ENCODE measurements at places on chromosomes 5 and 9.

DNA sequence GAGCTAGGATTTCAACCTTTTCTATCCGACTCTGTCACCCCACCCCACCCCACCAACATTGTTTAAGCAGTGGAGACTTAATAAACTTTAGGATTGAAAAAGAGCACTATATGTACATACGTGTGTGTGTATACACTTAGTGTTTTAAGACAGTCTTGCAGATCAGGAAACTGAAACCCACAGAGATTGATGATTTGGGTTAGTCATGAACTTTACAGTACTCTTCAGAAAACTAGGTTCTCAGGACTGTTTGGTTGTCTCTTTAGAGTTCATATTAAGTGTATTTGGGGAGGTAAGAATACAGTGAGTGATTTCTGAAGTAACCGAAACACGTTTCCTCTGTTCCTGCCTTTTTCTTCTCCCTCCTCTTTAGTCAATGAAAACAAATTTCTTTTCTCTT lies 1043.1 kb downstream of the TLE1 start:
- no peak for DNase-seq

- no peak for DNase-seq
Measured at GRCh38 chr5:106796081-106796480, 874.7 kb downstream of the EFNA5 start.

DNA sequence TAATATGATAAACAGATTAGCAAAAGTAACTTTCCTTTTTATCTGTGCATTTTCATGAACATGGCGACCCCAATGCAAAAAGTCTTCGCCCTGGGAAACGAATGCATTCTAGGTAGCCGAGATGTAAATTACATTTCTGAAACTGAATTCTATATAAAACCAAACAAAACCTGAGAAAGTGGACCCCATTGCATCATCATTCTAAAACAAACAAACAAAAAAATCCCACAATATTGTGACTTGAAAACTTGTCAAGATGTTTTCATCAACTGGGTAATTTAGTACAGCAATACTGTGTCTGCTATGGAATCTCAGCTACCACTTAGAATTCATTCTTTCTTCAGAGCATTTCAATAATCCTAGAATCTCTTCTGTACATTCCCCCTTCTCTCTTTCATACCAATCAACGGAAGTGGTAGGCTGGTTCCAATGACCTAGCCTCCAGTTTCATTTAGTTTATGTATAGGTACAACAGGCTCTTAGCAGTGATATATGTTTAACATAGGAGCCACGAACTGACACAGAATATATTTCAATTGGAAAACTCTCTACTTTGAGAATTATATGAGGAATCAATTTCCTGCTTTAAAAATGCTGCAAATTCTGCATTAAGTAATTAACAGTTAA lies 85.6 kb downstream of the FBXW11 start:
- no peak for DNase-seq

DNA sequence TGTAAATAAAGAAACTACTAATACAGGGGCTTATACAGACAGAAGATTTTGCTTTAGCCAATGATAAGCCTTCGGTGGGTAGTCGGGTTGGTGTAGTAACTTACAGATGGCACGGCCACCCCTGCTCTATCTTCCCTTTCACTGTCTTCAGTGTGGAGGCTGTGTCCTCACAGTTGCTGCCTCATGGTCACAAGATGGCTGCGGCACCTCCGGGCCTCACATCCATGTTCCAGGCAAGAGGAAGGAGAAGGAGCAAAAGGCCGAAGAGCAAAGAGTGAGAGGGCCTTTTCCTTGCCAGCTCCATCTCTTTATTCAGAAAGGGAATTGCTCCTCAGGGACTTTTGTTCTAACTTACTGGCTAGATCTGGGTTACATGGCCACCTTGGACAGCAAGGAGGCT lies 22.2 kb upstream of the IER5L start:
- DNase-seq = no peak

- DNase-seq = no peak
Measured at GRCh38 chr9:128877852-128878251, 3.9 kb downstream of the KYAT1 start.

DNA sequence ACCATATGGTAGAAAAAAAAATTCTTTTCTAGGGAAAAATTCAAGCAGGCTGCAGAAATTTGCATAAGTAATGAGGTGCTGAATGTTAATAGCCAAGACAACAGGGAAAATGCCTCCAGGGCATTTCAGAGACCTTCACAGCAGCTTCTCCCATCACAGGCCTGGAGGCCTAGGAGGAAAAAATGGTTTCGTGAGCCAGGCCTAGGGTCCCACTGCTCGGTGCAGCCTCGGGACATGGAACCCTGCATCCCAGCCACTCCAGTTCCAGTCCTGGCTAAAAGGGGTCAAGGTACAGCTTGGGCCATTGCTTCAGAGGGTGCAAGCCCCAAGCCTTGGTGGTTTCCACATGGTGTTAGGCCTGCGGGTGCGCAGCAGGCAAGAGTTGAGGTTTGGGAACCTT lies 436.0 kb upstream of the SMC2 start:
- no peak for DNase-seq

GRCh38 chr5:39783756-39784421 lies 359.1 kb upstream of the DAB2 start:
- DNase-seq = no peak

- DNase-seq = no peak
Measured at GRCh38 chr5:57408714-57409113, 73.9 kb downstream of the ACTBL2 start.

GRCh38 chr5:122941737-122942136 lies 94.8 kb downstream of the PPIC start:
- DNase-seq = no peak

GRCh38 chr9:36164372-36164771 lies 4.8 kb upstream of the CCIN start:
- no peak for DNase-seq

GRCh38 chr5:16815432-16815831 lies 120.7 kb downstream of the MYO10 start:
- no peak for DNase-seq

DNA sequence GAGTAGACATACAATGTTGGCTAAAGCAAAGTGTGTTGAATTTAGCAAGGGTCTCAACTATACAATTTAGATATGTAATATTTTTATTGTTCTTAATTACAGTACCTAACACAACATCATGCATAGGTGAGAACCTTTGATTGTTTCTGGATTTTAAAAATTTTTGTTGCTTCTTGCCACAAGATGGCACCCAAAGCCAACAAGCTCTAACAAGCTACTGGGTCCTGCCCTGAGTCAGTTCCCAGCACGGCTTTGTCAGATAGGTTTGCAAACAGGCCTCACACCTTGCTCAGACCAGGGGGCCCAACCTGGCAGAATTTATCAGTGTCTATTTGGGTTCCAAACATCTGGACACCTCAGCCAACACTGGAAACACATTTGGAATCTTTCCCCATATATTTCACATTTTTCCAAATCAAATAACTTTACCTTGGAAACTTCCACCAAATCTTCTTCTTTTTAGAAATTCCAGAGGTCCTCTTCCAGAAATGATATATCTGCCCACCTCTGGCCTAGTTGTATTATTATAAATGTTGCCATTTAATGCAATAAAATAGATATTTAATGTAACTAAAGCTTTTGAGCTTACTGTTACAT lies 49.5 kb upstream of the EGFLAM start:
- no peak for DNase-seq

- DNase-seq = no peak
Measured at GRCh38 chr9:86697999-86698398, 249.3 kb downstream of the GAS1 start.

DNA sequence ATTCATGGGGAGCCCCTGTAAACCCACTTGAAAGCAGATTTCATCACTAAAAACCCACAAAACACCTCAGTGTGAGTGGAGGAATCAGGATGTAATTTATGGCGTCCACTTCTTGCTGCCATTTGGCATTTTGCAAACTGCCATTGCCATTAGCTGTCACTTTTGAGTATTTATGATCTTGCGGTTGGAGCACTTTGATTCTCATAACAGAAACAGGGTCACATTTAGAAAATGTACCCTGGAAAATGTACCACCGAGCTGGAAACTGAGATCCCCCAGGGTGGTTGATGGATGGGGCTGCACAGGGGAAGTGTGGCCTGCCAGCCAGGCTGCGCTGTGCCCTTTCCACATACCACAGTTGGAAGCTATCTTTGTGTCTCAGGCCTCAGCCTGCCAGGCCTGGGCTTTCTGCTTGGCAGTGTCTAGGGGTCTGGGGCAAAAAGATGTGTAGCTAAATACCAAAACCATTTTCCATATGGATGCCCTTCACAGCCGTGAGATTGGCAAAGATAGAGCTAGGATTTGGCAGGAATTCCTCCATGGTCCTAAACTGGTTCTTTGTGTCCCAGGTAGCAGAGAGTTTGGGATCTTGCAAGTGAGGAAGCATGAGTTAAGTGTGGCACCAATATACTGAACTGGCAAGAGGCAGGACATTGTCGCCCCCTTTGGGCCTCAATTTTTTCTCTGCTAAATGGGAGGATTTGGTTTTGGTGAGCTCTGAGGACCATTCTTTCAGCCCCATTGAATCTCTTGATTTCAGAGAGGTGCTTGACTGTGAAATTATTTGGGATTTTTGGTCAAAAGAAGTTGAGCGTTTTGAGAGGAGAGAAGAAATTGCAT lies 46.2 kb downstream of the GALNT10 start:
- no peak for DNase-seq

DNA sequence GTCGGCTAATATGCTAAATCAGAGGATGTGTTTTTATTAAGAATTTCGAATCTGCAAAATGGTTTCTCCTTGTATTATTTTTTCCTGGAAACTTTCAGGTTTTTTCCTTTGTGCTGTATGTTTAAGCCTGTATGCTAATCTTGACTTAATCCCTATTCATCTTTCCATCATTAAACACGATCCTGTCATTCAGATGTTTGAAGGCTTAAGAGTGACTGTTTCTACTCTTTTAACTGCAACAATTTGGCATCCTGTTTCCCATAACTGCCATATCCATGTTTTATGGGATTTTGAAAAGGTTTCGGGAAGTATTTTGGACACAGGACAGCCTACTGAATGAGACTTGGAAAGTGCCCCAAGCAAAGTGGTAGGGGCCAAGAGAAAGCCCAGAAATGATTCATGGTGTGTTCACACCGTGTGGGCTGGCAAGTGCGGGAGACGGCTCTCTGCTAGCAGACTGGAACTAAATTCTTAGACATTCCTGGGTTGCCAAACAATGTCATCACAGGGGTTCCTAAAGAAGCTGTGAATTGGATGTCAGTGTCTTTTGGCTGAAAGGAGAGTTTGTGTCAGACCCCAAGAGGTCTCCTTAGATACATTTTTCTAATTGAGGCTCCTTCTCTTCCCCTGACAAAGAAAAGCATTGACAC lies 125.4 kb upstream of the ADAMTS16 start:
- DNase-seq = no peak

DNA sequence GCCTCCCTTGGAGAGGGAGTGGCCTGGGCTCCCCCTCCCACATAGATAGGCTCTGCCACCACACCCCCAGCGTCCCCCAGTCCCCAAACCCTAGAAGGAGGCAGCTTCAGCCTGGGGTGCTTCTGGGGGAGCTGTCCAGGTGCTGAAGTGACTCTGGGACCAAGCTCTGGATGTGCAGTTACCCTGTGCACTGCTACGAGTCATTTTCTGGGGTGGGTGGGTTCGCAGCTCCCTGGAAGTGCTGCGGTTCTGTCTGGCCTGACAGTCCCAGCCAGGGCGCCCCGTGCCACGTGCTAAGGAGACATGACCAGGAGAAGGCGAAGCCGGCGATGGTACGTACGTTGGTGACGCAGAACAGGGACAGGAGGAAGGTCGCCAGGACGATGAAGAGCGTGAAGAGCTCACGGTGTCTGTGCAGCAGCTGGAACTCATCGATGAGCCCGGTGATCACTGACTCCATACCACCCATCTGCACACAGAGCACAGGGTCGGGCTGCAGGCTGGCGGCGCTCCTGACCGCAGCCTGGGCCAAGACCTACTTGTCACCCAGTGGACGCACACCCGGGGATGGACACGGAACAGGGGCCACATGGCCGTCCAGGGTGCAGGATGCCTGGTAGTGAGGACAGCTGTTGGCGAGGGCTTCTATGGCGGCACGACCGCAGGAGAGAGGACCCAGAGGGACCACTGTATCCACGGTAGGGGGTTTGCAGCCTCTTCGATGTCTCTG lies 35.7 kb downstream of the SLC6A3 start:
- no peak for DNase-seq

DNA sequence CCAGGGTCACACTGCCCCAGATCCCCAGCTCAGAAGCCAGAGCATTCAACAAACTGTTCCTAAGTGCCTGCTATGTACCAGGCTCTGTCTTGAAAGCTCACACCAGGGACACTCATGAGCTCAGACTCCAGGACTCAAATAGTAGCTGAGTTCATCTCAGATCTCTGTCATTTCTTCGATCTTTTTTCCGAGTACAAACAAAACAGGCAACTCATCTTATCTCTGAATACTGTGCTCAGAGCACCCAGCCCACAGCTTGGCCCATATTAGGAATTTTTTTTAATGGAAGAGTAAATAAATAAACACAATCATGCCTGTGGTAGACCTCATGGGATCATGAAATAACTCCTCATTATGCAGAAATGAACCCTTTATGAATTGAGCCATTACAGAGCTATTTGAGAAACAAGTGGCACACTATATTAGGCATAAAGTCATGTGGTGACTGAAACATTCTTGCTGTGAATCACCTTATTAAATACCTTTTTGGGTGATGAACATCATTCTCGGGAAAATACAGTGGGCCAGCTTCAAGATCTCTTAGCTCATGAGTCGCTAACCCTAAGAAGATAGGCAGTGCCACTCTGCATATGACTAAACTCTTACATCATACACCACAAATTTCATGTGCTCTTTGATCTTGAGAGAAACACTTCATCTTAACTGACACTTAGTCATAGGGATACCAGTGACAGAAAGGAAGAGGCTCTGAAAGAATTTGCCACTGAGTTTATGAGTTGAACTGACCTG lies 9.9 kb downstream of the SH3RF2 start:
- no peak for DNase-seq

DNA sequence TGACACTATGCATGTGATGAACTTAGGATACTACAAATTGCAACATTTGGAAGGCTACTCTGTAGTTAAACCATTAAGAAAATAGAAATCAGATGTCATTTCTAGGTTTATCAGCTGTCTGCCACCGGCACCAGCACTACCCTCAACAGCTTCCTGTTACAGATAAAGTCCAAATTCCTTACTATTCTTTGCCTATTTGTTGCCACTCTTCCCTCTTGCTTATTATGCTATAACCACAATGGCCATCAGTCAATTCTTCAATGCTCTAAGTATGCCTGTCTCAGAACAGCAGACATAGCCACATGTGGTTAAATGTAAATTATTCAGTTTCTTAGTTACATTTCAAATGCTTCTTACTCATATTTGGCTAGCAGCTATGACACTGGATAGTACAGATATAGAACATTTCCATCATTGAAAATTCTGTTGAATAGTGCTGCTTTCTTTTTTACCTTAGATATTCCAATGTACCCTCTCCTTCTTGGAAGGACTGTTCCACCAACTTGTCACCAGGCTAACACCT lies 21.0 kb downstream of the DHX29 start:
- no peak for DNase-seq

Data from B cell (primary cell).